ENCODE measurements at places on chromosomes 16 and 17.

- peak; percentile 7 for DNase-seq
Observed at GRCh38 chr16:80060470-80060869, 459.9 kb upstream of the MAF start.

GRCh38 chr17:55730808-55731207 is 8.1 kb upstream of the TMEM100 start:
- DNase-seq, result no peak

GRCh38 chr17:79026376-79027273 is 2.7 kb downstream of the C1QTNF1 start:
- DNase-seq, result no peak

DNA sequence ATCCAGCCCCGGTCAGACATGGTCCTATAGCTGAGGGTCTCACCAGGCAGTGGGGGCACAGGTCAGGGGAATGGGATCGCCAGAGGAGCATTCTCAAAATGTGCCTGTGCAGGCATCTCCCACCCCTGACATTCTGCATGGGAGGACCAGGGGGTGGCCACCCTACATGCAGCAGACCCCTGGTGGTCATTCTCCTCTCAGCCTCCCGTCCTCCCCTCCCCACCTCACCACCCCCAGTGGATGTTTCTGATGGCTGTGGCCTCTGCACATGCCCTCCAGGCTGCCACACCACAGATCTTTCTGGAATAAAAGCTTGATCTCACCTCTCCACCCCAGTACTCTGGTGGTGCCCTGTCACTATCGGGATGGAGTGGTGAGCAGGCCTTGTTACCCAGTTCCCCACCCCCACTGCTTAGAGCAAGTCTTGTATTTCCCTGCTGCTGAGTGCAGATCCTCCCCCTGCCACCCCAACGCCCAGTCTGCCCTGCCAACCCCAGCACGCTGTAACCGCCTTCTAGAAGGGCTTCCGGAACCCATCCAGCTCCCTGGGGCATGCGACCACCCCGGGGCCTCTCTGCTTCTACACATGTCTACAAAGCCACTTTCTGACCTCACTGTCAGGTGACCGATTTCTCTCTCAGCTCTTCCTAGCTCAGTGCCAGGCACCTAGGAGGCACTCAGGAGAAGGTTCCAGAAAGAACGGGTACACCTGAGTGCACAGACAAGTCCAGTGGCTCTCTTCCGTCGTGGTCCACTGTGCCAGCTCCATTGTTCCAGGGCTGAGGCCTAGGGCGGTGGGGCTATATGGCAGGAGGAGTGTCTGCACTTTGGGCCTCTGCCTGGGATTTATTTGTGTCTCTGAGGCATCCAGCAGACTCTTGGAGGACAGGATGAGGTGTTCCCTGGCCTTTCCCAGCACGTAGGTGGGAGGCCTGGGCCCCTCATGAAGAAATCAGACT is 9.3 kb downstream of the TBC1D24 start:
- no peak for DNase-seq

DNA sequence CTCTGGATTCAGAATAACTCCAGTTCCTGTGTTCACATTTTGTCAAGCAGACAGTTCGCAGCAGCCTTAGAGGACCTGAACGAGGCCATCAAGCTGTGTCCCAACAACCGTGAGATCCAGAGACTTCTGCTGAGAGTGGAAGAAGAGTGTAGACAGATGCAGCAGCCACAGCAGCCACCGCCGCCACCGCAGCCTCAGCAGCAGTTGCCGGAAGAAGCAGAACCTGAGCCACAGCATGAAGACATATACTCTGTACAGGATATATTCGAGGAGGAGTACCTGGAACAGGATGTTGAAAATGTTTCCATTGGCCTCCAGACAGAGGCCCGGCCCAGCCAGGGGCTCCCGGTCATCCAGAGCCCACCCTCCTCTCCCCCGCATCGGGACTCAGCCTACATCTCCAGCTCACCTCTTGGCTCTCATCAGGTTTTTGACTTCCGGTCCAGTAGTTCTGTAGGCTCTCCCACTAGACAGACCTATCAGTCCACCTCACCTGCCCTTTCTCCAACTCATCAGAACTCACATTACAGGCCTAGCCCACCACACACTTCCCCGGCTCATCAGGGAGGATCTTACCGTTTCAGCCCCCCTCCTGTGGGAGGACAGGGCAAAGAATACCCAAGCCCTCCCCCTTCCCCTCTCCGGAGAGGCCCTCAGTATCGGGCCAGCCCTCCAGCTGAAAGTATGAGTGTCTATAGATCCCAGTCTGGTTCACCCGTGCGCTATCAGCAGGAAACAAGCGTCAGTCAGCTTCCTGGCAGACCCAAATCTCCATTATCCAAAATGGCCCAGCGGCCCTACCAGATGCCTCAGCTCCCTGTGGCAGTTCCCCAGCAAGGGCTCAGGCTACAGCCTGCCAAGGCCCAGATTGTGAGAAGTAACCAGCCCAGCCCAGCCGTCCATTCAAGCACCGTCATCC is 25.9 kb downstream of the CYB561 start:
- no peak for DNase-seq

DNA sequence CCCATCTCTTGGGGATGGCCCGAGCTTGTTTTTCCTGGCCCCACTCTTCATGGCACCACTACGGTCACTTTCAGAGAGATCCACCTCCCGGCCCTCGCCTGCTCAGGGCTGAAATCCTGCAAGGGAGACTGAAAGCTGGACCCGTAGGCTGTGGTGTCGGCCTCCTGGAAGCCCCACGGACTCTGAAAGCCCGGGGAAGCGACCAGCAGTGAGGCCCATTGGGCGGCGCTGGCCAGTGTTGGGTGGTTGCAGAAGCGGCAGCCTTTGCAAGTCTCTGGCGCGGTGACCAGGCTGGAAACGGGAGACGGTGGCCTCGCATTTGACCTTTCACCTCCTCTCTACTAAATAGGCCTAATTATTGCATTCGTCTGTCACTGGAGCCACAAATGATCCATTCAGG is 186.0 kb upstream of the FOXF1 start:
- DNase-seq, result no peak

DNA sequence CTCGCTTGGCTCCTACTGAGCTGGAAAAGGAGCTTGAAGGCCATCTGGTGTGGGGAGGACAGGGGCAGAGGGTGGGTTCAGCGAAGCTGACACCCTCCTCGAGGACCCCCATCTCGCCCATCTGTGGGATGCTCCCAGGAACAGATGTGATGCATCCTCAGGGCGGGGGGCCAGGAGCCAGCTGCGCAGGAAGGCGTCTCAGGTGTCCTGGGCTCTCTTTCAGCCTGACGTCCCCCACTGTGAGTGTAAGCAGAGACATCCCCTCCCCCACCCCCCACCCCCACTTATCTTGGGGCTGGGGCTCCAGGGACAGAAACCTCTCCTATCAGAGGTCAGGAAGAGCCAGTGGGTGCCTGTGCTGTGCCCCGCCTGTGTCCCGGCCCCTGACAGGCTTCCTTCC is 16.2 kb downstream of the KIF19 start:
- DNase-seq, result no peak

- DNase-seq, result peak; percentile 98
Observed at GRCh38 chr16:78099271-78100111, at the start of gene WWOX. TSS of gene WWOX (plus strand) at chr16:78099654.

DNA sequence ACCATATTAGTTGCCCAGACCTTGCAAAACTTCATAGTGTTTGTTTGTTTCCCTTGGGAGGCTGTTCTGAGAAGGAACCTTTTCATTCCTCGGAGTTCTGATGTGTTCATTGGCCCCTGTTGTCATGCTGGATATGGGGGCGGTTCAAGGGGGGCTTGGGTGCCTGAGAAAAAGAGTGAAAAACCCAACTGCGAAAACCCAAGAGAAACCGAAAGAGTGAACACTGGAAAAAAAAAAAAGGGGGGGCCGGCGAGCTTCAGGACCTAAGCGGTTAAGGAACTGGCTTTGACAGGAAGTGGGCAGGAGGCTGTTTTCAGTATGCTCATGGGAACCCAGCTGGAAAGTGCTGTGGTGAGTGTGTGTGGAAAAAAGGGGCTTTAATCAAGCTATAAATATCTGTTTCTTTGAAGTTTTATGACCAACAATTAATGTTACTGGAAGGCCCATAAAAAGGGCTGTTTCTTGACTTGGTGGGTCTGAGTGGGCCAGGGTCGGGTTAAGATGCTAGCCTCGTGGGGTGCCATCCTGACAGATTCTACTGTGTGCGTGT is 510.7 kb downstream of the MAF start:
- peak; percentile 1 for DNase-seq

- no peak for DNase-seq
Observed at GRCh38 chr16:54493061-54493460, 206.5 kb upstream of the IRX3 start.

DNA sequence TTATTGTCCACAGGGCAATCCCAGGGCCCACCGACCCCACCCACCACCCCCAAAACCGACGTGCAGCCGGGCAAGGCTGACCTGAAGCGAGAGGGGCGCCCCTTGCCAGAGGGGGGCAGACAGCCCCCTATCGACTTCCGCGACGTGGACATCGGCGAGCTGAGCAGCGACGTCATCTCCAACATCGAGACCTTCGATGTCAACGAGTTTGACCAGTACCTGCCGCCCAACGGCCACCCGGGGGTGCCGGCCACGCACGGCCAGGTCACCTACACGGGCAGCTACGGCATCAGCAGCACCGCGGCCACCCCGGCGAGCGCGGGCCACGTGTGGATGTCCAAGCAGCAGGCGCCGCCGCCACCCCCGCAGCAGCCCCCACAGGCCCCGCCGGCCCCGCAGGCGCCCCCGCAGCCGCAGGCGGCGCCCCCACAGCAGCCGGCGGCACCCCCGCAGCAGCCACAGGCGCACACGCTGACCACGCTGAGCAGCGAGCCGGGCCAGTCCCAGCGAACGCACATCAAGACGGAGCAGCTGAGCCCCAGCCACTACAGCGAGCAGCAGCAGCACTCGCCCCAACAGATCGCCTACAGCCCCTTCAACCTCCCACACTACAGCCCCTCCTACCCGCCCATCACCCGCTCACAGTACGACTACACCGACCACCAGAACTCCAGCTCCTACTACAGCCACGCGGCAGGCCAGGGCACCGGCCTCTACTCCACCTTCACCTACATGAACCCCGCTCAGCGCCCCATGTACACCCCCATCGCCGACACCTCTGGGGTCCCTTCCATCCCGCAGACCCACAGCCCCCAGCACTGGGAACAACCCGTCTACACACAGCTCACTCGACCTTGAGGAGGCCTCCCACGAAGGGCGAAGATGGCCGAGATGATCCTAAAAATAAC is 3.0 kb downstream of the SOX9 start:
- no peak for DNase-seq

GRCh38 chr17:35906191-35906925 is 24.2 kb downstream of the RDM1 start:
- no peak for DNase-seq

- DNase-seq, result no peak
Observed at GRCh38 chr17:34683390-34683789, 104.0 kb downstream of the TMEM132E start.

DNA sequence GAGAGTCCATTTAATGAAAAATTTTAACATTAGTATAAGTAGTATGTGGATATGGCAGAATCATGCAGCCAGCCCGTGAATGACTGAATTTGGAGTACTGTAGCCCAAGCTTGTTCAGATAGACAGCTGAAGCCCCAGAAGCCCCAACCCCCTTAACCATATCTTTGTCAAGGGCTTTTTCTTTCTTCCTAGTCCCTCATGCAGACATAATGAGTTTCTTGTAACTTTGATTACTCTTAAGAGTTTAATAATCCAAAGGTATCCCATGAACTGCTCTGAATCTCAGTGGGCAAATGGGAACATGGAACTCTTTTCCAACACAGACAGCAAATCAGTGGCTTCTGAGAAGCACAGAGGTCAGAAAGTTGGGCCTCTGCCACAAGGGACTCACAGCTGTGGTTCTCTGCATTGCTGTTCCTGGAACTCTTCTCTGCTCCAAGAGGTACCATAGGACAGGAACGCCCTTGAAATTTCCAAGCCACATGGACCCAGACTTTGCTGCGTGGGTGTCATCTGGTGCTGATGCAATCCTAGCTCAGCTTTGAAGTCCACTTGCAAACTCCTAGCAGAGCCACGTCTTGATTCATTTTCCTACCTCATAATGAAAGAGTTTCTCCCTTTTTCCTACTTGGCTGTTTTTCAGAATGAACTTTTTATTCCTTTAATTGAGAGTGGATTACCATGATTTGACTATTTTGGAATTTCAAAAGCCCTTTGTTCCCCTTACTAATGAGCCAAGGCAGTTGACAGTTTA is 18.1 kb downstream of the LYRM1 start:
- DNase-seq, result no peak
